Vein endothelial cell (primary cell): ENCODE measurements at places on chromosomes 3 and 15. TPM values are rescaled to one million over a fixed set of nuclear protein-coding genes. Genes with fewer than 3 reads are reported as not detected.

Gene APOD
- total RNA-seq, result 5.7 and 7.2 TPM in 2 replicates

Gene GPR156
- total RNA-seq, result 0.10 and 0.33 TPM in 2 replicates

Gene HPS3
- 15.4 and 17.8 TPM in 2 replicates for total RNA-seq

Gene RBP2
- total RNA-seq, result not detected in 2 replicates

Gene GOLGA8H
- total RNA-seq, result 0.76 and 0.98 TPM in 2 replicates

Gene GRAMD1C
- 26.8 and 43.2 TPM in 2 replicates for total RNA-seq

Gene SEMA7A
- 0.76 and 2.6 TPM in 2 replicates for total RNA-seq

Gene ARNT2
- total RNA-seq, result under 0.01 and 0.76 TPM in 2 replicates

Gene ZPLD1
- under 0.01 TPM in 1 of 2 replicates, not detected in the other for total RNA-seq

Gene GOLGA6L7
- total RNA-seq, result not detected in 2 replicates

Gene PDZRN3
- total RNA-seq, result 0.33 TPM in 1 of 2 replicates, not detected in the other

Gene TEX55
- total RNA-seq, result not detected in 2 replicates

Gene TNIK
- 32.3 and 39.5 TPM in 2 replicates for total RNA-seq

Gene LRRIQ4
- under 0.01 and 0.19 TPM in 2 replicates for total RNA-seq

Gene PLA2G4D
- not detected in 2 replicates for total RNA-seq

Gene AADAC
- 0.33 and 0.86 TPM in 2 replicates for total RNA-seq

Gene NOX5
- 0.33 TPM in 1 of 2 replicates, not detected in the other for total RNA-seq

Gene GADL1
- 0.48 and 0.65 TPM in 2 replicates for total RNA-seq

Gene GABRB3
- 0.76 TPM in 1 of 2 replicates, not detected in the other for total RNA-seq

Gene TRH
- total RNA-seq, result not detected in 2 replicates
